GM12892 (cell line): ENCODE measurements at places on chromosomes 6 and 20.

- no peak for DNase-seq
These were observed 305.0 kb upstream of the SULF2 start for GRCh38 chr20:48090314-48090713.

DNA sequence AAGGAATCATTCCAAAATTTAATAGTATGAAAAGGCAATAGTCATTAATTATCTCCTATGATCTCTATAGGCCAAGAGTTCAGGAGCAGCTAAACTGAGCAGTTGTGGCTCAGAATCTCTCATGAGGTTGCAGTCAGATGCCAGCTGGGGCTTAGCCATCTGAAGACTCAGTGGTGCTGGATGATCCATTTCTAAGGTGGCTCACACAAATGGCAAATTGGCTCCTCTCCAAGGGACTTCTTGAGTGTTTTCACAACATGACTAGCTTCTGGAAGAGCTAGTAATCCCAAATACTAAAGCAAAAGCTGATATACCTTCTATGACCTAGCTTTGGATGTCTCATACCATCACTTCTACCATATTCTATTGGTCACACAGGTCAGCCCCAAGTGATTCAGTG is 104.2 kb downstream of the HAO1 start:
- no peak for DNase-seq

GRCh38 chr6:46684771-46685170 is 2.9 kb upstream of the TDRD6 start:
- DNase-seq: no peak

- DNase-seq: no peak
These were observed 114.8 kb upstream of the CDYL start for GRCh38 chr6:4661391-4661790.

DNA sequence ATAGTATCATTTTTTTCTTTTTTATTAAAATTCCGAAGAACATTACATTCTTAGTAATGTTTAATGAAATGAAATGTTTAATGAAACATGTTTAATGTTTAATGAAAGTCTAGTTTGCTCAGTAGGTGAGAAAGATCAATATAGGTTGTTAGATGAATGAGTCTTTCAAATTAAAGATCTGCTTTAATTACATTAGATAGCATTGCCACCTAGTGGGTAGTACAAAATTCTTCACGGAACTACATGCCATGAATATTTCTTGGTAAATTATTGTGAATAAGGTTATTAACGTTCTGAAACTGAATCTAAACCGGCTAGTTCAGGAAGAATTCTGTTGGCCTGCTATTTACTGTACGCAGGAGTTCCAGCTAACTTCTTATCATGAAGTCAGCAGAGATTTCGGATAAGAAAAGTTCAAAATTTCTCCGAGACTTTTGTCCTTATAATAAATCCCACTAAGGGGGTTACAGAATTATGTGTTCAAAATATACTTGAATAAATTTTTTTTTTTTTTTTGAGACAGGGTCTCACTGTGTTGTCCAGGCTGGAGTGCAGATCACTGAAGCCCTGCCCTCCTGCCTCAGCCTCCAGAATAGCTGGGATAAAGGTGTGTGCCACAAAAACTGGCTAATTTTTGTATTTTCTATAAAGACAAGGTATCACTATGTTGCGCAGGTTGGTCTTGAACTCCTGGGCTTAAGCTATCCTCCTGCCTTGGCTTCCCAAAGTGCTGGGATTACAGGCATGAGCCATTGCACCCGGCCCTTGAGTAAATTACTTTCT is 7.9 kb upstream of the GMNN start:
- DNase-seq: peak; percentile 21

GRCh38 chr6:41874741-41875140 is 20.4 kb downstream of the USP49 start:
- no peak for DNase-seq

DNA sequence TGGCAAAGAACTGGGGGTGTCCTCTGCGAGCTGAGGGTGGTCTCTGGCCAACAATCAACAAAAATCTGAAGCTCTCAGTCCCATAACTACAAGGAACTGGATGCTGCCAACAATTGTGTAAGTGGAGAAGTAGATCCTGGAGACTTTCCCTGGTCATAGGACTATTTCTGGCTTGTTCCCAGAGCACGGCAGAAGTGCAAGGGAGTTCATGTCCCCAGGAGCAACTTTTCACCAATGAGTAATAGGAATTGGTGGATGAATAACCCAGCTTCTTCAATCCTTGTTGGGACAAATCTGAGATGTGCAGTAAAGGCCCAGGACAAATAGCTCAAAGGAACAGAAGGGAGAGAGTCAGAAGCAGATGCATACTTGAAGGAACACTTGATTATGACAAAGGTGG is 95.5 kb downstream of the QRSL1 start:
- no peak for DNase-seq

DNA sequence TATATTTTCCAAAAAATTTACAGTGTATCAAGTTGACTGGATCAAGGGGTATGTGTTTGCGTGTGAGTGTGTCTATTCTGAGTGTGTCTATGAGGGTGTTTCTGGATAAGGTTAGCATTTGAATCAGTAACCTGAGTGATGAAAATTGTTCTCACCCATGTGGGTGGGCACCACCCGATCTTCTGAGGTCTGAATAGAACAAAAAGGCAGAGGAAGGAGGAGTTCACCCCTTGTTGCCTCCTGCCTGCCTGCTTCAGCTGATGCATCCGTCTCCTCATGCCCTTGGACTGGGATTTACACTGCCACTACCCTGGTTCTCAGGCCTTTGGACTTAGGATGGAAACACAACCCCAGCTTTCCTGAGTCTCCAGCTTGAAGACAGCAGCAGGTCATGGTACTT is 13.7 kb upstream of the PRND start:
- DNase-seq: no peak

DNA sequence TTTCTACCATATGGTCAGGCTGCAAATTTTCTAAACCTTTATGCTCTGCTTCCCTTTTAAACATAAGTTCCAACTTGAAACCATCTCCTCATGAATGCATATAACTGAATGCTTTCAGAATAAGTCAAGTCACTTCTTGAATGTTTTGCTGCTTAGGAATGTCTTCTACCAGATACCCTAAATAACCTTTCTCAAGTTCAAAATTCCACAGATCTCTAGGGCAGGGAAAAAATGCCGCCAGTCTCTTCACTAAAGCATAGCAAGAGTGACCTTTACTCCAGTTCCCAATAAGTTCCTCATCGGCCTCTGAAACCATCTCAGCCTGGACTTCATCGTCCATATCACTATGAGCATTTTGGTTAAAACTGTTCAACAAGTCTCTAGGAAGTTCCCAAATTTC is 1011.2 kb upstream of the CITED2 start:
- no peak for DNase-seq

- no peak for DNase-seq
These were observed 291.0 kb upstream of the PLCB4 start for GRCh38 chr20:8777911-8778310.

GRCh38 chr6:157229713-157230112 is 93.6 kb downstream of the TMEM242 start:
- no peak for DNase-seq

GRCh38 chr6:69729870-69730449 is 66.8 kb downstream of the LMBRD1 start:
- DNase-seq: no peak

DNA sequence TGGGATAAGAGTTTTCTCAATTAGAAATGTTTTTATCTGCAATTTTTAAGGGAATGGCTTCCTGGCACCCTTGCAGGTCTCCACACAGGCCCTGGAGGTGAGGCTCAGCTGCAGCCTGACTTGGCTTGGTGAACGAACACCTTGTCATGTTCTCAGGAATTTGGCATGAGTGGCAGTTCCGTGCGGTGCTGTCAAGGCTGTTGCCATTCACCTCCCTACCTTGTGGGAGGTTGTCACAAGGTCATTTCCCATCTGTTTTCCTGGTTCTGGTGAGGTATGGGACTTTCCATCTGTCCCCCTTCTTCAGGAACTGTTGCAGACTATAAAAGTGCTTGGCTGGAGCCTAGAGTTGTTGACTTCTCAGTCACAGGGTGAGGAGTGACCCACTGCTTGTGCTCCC is 82.9 kb downstream of the ELOVL4 start:
- no peak for DNase-seq

DNA sequence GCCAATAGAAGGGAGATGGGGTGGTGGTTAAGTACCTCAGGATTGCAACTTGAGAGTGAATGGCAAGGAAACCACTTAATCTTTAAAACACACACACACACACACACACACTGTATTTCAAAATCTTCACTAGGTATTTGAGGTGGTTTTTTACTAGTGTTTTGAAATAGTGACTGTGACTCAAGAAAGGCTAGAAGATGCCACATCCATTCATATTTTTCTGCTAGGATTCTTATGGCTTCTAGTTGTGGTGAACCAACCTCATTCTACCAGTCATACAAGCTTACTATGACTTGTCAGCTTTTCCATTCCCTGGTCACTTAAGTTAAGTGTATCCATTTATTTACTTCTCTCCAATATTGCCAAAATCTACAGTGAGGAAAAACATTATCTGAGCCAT is 519.4 kb upstream of the JAG1 start:
- DNase-seq: no peak

DNA sequence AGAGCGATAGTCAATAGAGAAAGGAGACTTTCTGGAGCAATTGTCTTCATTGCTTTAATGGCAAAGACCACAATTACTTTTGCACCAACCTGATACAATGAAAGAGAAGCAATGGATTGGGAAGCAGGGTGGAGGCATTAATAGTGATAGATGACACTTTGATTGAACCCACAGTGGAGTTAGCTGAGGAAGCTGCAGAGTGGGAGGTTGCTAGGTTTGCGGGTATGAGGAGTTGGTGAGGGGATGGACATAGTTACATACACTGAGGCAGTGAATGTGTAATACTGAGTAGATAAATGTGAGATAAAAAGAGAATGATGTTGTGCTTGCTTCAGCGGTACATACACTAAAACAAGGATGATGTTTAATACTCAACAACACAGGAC is 91.9 kb downstream of the AKAP7 start:
- no peak for DNase-seq

DNA sequence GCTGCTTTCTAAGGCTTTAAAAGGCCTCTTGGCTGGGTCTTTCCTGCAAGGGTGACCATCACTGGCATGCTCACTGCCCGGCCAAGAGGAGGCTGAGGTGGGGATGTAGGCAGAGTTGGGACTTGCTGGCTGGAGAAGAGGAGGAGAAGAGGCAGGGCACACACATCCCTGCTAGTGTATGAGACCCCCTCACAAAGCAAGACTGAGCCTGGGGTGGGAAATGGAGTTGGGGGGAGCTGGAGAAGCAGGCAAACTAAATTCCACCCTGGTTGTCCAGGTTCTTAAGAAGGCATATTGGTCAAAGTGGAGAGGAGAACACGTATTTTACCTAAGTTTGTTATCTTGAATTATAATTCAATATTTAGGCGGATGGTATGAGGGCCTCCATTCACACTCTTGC is 1.7 kb upstream of the KIZ start:
- no peak for DNase-seq

GRCh38 chr6:149004664-149005063 is 257.8 kb downstream of the UST start:
- DNase-seq: no peak

GRCh38 chr6:128275030-128275429 is 245.4 kb downstream of the PTPRK start:
- no peak for DNase-seq

- no peak for DNase-seq
These were observed 40.0 kb downstream of the TOX2 start for GRCh38 chr20:43954704-43955061.

DNA sequence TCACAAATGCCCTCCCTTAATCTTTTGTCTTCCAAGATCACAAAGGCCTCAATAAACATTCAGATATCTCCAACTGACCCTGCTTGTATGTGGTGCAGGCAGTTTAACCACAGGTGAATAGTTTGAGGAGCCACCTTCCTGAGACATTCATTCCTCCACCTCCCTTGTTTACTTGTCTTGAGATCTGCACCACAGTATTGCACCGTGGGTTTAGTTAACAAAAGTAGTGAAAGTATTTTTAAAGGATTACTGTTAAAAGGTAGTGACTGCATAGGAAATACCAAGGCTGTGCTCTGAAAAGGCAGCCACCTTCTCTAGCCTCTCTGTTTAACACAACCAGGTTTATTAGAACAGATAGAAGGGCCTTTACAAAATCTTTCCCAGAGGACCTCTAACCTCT is 46.5 kb downstream of the SESN1 start:
- no peak for DNase-seq

DNA sequence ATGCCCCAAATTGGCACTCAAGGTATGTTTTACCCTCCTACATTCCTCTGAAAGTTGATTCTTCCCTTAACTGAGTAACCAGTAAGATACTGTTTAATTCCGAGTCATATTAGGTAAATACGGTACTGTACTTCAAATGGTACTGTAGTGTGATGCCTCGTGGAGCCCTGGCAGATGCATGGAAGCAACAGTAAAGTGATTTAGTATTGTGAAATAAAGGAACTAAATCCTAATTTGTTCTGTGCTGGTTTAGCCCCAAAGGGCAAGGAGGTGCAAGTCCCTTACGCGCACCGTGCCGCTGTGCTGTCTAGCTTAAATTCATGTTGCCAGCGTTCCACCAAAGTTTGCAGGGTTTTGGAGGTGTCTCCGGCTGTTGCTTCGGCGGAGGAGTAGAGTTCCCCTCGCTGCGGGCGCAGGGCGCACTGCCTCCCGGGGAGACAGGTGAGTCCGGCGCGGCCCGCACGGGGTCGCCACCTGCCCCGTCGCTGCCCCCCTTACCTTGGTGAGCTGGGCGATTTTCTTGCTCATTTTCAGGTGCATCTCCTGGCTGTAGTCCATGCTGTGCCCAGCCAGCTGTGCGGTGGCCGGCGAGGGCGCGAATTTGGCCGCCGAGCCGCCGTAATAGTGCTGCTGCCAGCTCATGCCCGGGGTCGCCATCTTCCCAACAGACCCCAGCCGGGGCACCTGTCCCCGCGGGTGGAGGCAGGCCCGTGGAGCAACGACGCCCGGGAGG is 655 bp downstream of the FAM184A start:
- DNase-seq: peak; percentile 10

DNA sequence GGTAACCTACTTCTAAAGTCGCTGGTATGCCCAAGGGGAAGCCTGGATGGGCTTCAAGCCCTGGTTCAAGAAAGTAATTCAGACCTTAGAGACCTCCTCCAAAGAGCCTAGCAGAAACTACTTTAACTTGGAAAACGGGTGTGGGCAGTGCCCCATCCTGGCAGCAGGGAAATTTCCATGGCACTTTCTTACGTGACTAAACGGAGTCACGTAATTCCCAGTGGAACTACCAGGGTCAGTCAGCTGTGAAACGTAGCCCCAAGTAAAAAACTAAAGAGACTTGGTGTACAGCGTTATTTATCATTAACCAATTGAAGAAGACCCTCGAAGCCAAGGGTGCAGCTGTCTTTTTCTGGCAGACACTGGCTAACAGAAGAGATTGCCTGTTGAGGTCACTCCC is 114.0 kb downstream of the RCAN2 start:
- no peak for DNase-seq

DNA sequence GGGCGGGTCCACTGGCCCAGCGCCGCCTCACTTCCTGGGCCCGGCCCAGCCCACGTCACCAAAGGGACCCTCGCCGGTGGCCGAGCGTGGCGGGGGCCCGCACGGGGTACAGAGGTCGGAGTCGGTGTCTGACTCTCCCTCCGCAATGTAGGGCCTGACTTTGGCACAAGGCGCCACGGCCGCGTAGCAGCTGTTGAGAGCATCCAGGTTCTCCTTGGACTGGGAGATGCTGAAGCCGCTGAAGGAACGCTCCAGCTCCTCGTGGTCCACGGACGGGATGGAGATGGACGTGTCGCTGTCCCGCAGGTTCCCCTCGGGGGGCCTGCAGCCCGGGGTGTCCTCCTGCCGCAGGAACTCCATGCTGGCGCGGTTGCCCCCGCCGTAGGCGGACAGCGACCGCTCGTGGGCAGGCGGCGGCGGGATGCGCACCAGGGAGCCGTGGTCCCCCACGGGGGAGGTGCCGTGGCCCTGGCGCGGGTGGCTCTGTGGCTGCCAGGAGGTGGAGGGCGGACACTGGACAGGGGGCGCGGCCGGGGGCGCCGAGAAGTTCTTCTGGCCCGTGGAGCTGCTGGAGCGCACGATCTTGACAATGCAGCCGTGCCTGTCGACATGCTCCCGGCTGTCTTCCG is 45.6 kb upstream of the CHRNA4 start:
- no peak for DNase-seq
